Nephron progenitor cell (in vitro differentiated cells): ENCODE measurements at places on chromosomes 13 and 19.

DNA sequence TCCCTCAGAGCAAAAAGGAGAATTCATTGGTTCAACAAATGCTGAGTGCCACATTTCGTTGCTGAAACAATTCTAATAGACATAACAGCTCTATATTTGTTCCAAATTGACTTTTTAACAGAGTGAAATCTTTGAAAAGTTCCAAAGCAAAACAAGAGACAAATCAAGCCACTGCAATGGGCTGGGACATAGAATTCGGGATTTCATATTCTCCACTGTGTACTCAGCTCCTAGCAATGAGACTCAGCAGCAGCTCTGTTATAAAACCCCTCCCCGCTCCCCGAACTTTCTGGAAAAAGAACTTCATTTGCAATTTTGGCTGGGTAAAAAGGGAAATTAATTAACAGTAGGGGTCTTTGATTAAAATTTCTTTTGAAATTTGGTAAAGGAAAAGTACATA lies 11.3 kb downstream of the RFX2 start:
- no peak for DNase-seq

DNA sequence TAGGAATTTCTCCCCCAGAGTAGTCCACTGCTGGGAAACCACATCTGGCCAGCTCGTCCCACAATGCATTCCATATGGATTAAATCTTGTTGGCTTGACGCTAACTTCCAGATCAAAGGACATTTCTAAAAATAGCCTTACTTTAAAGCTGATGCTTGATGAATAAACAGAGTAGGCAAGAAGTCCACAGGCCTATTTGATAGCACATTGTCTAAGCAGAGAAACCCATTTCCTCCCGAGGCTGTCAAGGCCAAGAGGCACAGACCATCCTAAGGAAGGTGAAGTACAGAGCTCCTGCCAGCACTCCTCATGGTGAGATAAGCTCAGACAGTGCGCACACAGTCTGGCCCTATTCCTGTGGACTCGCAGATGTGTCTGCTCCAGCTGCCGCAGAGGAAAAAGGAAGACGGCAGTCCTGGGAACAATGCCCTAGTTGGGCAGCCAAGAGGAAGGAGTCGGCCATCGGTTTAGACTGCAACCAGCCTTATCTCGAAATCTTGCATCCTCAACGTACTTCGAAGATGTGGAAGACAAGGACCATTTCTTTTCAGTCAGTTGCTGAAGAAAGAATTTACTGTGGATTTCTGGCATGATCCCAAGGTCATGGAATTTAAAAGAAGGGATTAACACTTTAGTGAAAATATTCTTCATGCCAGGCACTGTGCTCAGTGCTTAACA lies 156.8 kb downstream of the RGCC start:
- DNase-seq, result no peak

GRCh38 chr19:49155820-49156346 lies 687 bp upstream of the HRC start:
- peak; percentile 47 for DNase-seq

DNA sequence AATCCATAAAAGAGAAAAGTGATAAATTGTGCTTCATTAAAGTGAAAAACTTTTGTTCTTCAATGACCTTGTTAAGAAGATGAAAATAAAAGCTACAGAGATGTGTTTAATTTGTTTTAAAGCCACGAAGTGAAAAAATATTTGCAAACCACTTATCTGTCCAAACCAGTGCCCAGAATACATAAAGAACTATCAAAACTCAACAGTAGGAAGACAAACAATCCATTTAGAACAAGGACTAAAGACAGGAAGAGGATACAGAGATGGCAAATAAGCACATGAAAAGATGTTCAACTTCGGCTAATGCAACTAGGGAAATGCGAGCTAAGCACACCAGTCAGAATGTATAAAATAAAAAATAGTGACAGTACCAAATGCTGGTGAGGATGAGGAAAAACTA lies 15.0 kb downstream of the GJB6 start:
- DNase-seq, result no peak

GRCh38 chr13:34555988-34556387 lies 386.1 kb upstream of the NBEA start:
- no peak for DNase-seq

DNA sequence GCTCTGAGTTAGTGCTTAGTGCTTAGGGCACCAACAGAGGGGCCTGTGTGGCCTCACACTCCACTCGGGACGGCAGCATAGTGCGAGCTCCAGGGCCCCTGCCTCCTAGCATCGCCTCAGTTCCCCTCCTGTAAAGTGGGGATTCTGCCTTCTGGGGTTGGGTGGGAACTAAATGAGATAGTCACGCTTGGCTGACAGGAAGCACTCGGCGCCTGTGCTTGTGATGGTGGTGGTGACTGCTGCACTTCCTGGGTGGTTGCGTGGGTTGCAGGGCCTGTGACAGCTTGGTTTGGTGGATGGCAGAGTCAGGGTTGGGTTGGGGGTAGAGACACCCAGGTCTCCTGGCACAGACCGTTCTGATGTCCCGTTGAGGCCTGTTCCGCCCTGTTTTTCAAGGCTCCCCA lies 7.7 kb downstream of the PLEKHF1 start:
- DNase-seq, result no peak

DNA sequence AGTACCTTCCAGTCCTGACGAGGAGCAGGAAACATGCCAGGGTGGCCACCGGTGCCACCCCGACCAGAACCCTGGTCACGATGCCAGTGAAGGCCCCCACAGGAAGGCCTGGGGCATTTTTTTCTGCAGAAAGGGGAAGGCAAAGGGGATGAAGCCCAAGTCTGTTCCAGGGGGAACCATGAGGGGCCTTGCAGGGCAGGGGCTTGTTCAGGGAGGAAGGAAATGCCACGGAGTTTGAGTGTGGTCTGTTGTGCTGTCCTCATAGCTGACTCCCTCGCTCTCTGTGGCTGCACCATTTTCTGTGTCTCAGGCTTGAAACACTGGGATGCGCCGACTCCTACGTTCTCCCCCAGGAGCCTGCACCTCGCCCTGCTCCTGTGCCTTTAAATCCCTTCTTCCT lies 27.5 kb upstream of the CEACAM1 start:
- no peak for DNase-seq

GRCh38 chr13:22964245-22964966 lies 216.4 kb upstream of the SGCG start:
- no peak for DNase-seq

DNA sequence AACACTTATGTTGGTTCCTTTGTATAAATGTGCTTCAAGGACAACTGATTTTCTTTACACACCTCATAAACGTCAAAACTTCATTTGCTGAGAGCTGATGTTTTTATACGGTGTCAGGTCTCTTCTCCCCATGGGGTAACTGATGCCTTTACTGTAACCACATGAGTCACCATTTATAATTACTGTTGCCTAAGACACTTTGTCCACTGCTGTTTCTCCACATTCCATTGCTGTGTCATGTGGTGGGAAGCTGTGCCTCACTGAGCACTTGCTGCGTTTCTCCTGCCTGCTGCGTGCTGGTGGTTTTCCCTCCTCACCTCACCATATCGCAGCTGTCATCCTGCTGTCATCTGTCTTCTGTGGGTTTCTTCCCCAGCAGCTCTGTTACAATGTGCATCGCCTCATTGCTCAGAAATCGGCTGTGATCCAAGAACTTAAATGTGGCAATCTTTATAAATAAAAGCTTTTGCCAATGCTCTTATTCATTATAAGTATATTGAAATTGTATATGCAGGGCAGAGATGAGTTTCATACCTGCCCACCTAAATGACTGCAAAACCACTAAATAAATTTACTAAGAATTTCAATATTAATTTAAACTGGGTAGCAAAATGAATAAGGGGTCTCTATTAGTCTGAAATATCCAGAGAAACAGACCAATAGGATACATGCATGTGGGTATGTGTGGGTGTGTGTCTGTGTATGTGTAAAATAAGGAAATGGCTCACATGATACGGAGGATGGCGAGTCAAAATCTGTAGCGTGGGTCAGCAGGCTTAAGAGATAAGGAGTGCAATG lies 547.0 kb upstream of the SLITRK5 start:
- peak; percentile 37 for DNase-seq

- no peak for DNase-seq
Measured at GRCh38 chr13:85254641-85255040, 544.6 kb downstream of the SLITRK6 start.
